ENCODE measurements at places on chromosomes 3 and 15.

- DNase-seq = no peak
These were observed 35.8 kb downstream of the ABHD5 start for GRCh38 chr3:43726521-43726920.

- DNase-seq = no peak
These were observed 60.1 kb downstream of the SUMF1 start for GRCh38 chr3:4406746-4407568.

- DNase-seq = no peak
These were observed 41.8 kb downstream of the SMAD3 start for GRCh38 chr15:67107014-67107812.

GRCh38 chr15:51692154-51692553 is 10.9 kb downstream of the SCG3 start:
- no peak for DNase-seq

- no peak for DNase-seq
These were observed 14.6 kb upstream of the SEC62 start for GRCh38 chr3:169952045-169952444.

GRCh38 chr3:36206956-36207580 is 173.2 kb upstream of the STAC start:
- no peak for DNase-seq

- no peak for DNase-seq
These were observed 97.1 kb downstream of the FAIM start for GRCh38 chr3:138705675-138706074.

DNA sequence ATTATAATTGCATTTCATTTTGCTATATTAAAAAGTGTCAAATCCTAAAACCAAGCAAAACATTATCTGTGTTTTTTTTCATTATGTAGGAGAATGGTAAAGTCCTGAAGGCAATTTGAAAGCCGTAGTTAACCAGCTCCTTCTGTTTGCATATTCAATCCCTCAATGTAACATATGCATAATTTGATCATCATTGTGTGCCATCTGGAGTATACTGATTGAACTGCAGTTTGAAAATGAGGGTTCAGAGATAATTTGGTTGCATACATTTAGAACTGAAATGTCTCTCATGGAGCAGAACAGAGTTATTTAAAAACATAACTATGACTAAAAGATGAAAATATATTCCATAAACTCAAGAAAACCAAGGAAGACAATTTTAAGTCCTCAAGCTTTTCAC is 518.6 kb downstream of the GBE1 start:
- no peak for DNase-seq

GRCh38 chr15:100710222-100710621 is 107.8 kb downstream of the ASB7 start:
- no peak for DNase-seq

DNA sequence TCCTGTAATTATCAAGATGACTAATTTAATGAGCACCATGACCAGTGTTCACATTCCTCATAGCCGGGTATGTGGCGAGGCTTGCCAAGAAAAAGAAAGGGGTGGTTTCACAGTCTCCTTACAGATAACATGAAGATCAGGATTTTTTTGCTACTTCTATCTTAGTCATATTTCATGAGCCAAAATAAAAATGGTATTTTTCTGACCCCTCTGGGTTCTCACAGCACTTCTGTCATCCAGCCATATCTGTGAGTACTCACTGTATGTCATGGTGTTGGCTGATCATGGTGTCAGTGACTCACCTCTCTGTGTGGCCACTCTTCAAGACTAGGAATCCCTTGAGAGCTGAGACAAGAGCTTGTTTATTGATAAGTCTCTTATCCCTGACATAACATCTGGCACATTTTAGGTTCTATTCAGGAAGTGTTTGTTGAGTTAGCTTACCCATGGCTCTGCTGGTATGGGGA is 130.5 kb upstream of the LMCD1 start:
- no peak for DNase-seq

DNA sequence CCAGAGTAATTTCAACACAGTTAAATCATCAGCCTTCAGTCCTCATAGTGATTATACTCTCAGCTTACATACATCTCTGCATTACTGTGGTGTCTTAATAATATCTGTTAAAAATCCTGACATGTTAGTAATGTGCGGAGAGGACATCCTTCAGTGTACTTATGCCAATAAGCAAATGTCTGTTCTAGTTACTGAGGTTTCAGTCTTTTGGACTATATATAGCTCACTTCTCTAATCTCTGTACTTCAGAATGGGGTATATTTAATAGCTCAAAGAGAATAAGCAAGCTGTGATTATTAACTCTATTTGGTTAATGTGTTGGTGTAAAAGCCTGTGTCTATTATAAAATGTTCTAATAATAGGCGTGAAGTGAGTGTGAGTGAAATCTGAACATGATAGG is 28.9 kb upstream of the OSTN start:
- DNase-seq = no peak

DNA sequence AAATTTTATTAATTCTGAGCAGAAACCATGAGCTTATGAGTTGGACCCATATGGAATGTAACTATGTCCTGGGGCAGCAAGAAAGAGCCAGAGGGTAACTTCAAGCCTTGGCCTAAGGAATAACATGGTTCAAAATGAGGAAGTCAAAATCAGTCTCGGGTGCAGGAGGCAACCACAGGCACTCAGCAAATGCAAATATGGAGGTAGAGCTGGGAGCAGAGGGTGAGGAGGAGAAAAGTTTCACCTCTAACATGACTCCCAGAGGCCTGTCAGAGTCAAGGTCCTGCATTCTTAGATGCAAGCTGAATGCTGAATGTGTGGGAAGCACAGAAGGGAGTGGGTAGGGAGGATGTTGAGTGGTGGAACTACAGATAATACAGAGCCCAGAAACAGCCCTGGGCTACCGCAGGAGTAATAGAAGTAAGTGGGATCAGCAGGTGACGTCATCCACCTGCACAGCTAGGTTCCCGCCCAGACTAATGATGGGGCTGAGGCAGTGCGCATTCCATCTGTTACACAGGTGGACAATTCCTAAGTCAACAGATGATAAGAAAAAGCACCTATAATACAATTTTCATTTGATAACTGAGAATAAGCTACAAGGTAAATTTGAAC is 279.8 kb upstream of the ARRDC4 start:
- no peak for DNase-seq

DNA sequence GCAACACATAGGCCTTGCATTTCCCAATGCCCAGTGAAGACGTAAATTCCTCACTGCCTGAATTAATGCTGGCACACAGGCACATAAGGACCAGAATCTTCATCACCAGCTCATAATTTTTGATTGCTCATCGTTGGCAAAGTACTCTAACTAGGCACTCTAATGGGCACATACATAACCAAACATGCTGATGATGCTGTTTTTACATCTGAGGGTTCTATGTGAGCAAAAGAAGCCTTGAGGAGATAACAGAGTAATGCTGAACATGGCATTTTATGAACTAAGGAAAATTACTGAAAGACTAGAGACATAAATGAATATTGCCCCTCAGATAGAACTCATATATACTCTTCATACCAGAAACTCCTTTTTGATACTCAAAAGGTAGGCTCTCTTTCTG is 387.4 kb downstream of the EPHA6 start:
- DNase-seq = no peak

DNA sequence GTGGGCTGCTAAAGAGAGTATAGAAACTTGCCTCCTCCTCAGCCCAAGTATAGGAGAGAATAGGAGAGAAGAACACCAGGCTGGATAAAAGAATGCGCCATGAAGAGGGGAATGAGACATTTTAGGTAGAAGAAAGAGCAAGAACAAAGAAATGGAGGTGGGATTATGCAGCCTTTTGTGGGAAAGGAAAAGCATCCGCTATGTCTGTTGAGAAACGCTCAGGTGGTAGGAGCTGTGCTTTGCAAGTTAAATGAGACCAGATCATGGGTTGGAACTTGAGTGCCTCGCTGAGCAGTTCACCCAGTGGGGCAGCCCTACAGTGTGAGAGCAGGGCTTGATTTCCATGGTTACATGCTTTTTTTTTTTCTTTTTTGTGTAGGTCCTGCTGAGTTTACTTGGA is 11.5 kb upstream of the RTP1 start:
- DNase-seq = no peak

DNA sequence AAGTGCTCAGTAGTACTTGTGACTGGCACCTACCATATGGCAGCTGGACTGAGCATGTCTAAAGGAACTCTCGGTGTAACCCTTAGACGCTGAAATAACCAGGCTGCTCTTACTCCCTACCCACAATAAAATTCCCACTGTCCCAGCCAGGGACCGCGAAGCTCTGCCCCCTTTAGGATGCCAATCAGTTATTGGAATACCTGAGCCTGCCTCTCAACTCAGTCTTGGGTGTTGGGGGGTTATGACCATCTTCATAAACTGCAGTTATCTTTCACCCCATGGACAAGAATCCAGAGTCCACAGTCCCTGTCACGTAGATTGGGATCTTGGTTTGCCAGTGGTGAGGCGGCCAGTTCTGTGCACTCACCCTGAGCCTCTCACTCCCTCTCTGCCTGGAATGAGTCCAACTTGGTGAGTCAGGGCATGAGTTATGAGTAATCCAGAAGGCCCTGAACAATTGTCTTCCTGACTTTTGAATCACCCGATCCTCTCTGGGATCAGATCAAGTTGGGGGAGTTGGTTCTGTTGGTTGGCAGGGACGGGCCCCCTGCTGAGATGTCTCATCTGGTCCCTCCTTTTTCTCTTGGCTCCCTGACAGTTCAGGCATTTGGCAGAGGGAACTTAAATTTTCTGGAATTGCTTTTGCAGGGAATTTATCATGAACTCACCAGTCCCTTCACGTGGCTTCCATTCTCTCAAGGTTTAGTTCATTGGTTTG is 120.1 kb upstream of the UBE2E1 start:
- no peak for DNase-seq

GRCh38 chr3:30007668-30008067 is 598.7 kb upstream of the TGFBR2 start:
- DNase-seq = no peak

- DNase-seq = no peak
These were observed 258.1 kb upstream of the NECTIN3 start for GRCh38 chr3:110813541-110813940.

DNA sequence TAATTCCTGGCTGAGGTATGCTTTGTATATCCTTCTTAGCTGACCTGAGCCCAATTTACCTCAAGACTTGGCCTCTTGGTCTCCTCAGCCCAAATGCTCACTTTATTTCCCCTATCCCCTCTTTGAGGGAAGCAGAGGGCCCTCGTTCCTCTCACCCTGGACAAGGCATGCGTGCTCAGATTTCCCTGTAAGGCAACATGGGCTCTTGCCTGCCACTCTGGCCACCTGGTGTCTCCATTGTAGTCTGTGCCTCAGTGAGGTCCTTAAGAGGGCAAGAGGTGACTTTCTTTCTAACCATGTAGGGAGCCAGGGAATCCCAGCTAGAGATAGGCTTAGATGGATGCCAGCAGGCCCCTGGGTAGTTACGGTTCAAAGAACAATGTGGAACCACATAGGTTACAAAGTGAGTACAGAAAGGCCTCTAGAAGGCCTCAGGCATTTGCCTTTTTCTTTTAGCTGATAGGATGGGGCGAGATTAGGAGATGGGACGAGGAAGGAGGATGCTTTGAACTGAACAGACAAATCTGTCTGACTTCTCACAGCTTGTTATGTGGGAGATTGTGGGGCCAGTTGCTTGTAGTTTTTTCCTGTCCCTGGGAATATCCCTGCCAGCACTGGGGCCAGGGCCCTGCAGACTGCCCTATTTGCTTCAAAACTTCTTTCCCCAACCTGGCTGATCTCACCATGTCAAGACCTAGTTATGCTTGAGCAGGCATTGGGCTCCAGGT is 1.1 kb upstream of the INTS14 start:
- DNase-seq = no peak

- no peak for DNase-seq
These were observed 75.5 kb upstream of the CBLB start for GRCh38 chr3:105944276-105944675.

DNA sequence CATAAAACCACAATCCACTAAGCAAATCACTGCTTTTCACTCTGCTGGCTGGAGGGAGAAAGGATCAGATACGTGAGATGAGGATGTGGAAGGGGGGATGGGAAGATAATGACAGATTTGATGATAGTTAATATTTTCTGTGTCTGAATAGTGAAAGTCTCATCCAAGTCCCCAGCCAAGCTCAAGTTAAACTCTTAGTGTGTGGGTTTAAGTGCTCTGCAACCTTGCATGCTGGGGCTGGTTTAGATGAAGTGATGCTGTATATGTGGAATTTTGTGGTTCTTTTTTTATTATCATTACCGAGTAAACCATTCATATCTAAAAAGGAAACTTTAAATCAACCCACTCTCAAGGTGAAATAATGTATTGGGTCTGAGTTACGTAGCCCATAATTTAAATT is 111.0 kb downstream of the TPRG1 start:
- DNase-seq = no peak

DNA sequence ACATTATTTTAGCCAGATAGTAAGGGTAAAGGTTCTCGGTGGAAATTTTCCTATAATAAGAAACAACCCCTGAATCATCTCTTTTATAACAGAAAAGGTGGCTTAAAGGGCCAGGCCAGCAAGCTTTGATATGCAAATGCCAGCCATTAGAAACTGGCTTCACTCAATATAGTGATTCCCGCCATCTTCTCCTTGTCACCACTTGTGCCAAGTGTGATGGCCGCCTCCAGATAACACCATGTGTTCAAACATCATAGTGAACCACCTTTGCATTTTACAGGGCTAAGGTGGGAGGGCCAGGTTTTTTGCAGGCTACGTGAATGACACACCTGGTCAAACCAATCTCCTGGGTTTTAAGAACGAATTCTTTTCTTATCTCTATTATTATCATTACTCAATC is 31.3 kb downstream of the NCEH1 start:
- no peak for DNase-seq

DNA sequence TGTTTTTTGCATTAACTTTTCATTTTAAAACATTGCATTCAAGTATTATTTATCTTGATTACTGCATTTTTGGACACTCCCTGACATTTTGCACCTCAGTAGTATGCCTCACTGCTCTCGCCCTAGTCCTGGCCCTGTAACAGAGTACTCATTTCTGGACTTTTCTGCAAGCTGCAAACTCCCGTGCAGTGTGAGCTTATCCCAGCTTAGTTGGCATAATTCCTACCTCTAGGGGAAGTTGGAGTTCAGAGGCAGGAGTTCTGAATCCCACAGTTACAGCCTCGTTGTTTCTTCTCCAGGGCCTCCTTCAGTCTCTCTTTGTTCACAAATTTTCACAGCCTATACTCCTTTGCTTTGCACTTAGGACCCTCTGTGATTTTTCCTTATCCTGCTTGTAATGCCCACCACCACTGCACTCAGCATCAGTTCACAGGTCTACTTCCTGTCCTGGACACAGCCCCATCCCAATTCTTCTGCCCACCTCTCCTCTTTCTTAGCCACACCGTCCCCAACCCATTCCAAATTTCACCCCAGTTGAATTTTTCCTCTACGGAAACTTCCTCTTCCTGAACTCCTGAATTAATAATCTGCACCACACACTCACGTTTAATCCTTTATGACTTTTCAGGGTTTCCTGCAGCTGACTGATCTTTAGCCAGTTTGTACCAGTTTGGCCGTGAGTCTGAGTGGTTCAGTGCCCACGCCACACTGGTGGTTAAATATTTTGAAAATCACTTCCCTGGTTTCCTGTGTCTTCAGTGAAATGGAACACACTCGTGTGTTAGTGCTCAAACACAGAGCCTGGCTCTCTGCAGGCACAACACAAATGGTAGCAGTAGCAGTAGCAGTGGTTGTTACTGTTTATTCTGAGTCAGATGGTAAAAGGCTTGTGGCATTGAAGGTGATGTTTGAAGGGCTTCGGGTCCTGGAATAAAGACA is 6.3 kb upstream of the CTSH start:
- DNase-seq = no peak

GRCh38 chr15:64774037-64774628 is 1.3 kb downstream of the RBPMS2 start:
- no peak for DNase-seq
